Aorta (tissue), 5 donors: ENCODE measurements at places on chromosomes 3 and 15.

DNA sequence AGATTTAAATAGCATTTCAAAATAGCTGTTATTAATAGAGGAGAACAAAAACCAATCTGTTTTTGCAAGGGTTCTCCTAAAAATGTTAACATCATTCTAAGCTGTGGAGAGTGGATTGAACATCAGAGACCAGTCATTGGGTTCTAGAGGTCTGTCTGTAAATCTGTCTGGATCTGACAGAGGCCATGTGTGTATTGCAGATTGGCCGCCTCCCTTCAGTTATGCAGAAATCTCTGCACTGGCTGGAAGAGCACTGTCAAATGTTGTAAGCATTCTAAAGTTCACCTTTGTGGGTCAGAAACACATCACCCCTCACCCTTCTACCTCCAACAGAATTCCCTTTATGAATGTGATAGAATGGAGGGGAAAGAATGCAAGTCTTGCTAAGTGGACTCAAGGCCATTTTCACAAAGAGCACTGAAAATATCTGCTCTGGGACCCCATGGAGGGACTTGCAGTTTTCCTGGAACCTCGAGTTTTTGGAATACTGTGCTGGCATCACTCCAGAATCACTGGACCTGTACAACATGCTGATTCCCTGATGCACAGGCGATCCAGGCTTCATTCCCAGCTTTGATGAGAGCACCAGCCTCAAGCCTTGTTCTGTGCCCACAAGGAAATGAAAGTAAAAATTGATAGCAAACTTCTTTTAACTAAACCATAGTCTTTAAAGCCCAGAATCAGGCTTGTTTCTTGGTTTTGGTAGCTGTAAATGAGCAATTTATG lies 8.4 kb downstream of the FAM81A start:
- H3K36me3 ChIP-seq = no peaks in the 10 kb centered on the region
- no peak for DNase-seq
- no peak overlapping the region for H3K27ac ChIP-seq
- no peaks in the 10 kb centered on the region for H3K27me3 ChIP-seq
- H3K4me1 ChIP-seq = peaks cover 3% of the 10 kb centered on the region

DNA sequence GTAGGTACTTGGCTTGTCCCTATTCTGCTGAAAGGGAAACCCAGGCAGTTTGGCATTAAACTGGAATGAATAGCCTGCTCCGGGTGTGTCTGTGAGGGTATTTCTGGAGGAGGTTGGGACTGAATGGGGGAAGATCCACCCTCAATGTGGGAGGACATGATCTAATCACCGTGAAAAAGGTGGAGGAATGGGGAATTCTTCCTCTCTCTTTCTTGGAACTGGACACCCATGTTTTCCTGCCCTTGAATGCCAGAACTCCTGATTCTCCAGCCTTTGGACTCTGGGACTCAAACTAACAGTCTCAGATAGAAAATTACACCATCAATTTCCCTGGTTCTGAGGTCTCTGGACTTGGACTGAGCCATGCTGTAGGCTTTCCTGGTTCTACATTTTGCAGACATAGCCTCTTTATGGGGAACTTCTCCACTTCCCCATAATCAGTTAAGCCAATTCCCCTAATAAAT lies 391.7 kb downstream of the EDEM1 start:
- no peak for DNase-seq
- H3K27me3 ChIP-seq = no peaks in the 10 kb centered on the region
- no peak overlapping the region for H3K27ac ChIP-seq
- no peaks in the 10 kb centered on the region for H3K36me3 ChIP-seq
- no peaks in the 10 kb centered on the region for H3K4me1 ChIP-seq
- no peak overlapping the region for H3K4me3 ChIP-seq

DNA sequence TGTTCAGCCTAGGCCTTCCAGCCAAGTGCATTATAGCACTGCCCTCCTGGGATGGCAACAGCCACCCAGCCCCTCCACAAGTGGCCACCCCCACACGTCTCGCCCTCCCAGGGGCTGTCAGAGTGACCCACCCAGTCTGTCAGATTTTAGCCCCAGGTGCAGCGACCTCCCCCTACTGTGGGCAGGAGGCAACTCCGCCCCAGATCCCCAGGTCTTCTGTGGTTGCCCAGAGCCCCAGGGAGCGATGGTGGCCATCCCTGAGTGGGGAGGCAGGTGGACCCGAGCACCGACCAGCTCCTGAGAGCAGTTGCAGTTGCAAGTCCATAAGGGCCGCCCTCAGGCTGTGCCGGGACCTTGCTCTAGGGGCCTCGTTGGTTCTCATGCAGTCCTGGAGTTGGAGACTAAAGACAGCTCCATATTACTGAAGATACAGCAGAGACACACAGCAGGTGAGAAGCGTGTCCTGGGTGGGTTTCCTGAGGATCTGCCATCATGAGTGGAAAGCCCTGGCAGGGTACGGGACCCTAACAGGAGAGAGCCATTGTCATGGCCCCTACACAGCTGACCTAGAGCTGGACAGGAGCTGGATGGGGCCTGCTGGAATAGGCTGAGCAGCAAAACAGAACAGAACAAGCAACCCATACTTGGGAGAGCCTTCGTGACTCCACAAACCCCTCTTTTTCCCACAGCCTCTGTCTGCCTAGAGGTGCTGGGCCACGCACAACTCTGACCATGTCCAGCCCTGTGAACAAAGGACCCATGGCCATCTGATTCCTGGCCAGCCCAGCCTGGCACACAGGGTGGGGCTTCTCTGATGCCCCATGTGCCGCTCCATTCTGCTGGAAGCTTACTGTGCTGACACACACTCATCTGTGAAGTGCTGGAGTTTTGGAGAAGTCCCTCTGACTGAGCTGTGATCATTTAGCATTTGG lies 110.3 kb upstream of the ALDH1A3 start:
- H3K4me1 ChIP-seq = no peaks in the 10 kb centered on the region
- H3K27me3 ChIP-seq = no peaks in the 10 kb centered on the region
- no peak overlapping the region for H3K4me3 ChIP-seq

DNA sequence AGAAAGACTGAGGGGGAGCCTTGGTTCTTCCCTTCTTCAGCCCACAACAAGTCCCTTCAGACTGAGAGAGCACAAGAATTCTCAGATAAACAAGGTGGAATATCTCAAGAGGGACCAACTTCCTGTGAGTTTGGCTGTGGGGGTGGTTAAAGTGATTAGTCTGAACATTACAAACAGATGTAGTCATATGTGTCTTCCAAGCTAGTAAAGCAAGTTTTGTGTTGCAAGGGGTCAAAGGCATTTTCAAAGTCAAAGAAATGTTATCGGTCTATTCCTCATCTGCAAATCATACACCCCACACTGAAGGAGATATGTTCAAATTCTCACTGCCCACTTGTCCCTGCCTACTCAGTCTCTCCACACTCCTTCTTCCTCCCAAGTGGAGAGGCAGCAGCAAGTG lies 242.5 kb downstream of the FAM43A start:
- H3K36me3 ChIP-seq = no peaks in the 10 kb centered on the region
- peaks cover 2% of the 10 kb centered on the region for H3K4me1 ChIP-seq
- DNase-seq = no peak
- H3K27ac ChIP-seq = no peak overlapping the region
- H3K4me3 ChIP-seq = no peak overlapping the region

DNA sequence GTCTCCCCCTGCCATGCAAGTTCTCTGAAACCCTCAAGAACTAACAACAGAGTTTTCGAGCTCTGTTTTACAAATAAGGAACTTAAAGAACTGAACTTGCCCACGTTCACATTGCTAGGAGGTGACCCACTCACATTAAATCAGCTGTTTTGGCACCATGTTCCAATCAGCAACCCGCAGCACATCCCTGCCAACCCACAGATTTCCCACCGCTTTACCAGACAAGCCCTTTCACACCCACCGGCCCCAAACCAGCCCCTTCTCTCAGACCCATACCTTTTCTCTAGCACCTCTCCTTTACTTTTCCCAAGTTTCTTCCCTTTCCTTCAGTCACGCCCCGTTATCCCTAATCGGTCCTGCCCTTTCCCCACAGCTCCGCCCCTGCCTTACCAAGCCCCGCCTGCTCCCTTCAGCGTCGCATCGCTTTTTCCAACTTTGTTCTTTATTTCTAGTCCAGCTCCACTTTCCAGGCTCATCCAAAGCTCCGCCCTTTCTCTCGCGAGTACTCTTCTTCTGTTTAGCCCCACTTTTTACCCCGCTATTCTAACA lies 804 bp upstream of the BRPF1 start:
- no peaks in the 10 kb centered on the region for H3K4me1 ChIP-seq
- no peaks in the 10 kb centered on the region for H3K27me3 ChIP-seq
- H3K4me3 ChIP-seq = peak overlapping the region; percentile 10
- no peaks in the 10 kb centered on the region for H3K36me3 ChIP-seq

DNA sequence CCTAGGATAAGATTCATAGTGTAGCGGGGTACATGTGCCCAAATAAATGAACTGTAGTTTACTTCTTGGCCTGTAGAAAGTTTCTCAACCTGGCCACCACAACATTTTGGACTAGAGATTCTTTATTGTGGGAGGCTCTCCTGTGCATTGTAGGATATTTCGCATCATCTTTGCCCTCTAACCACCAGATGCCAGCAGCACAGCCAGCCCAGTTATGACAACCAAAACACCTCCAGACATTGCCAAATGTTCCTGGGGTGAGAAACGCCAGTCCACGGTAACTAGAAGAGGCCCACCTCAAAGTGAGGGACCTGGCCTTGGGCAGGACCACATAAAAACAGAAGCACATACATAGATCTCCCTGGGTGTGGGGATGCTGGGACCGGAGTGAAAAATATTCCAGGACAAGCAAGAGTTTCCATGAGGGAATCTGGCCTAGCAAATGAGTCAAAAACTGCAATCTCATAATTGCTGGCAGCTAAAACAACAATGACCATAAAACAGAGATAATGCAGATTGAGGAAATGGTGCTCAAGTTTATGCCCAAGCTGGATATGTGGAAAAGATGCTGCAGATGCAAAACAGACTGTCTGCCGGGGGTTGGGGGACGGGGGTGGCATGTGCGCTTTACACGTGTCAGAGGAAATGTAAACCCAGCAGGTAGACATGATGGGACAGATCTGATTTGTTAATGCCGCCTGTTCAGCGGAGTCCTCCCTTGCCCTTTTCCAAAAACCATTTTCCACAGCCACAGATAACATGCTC lies 39.7 kb downstream of the ARHGEF3 start:
- H3K36me3 ChIP-seq = no peaks in the 10 kb centered on the region
- no peak overlapping the region for H3K27ac ChIP-seq
- no peaks in the 10 kb centered on the region for H3K27me3 ChIP-seq
- DNase-seq = no peak
- no peak overlapping the region for H3K4me3 ChIP-seq

GRCh38 chr3:10779293-10779805 lies 36.7 kb upstream of the SLC6A11 start:
- no peak overlapping the region for H3K4me3 ChIP-seq
- H3K4me1 ChIP-seq = no peaks in the 10 kb centered on the region
- H3K27me3 ChIP-seq = no peaks in the 10 kb centered on the region
- H3K27ac ChIP-seq = no peak overlapping the region

GRCh38 chr3:125054062-125054448 lies 1.7 kb downstream of the HEG1 start:
- DNase-seq = no peak
- H3K27me3 ChIP-seq = no peaks in the 10 kb centered on the region
- peak overlapping the region; percentile 61 for H3K27ac ChIP-seq

DNA sequence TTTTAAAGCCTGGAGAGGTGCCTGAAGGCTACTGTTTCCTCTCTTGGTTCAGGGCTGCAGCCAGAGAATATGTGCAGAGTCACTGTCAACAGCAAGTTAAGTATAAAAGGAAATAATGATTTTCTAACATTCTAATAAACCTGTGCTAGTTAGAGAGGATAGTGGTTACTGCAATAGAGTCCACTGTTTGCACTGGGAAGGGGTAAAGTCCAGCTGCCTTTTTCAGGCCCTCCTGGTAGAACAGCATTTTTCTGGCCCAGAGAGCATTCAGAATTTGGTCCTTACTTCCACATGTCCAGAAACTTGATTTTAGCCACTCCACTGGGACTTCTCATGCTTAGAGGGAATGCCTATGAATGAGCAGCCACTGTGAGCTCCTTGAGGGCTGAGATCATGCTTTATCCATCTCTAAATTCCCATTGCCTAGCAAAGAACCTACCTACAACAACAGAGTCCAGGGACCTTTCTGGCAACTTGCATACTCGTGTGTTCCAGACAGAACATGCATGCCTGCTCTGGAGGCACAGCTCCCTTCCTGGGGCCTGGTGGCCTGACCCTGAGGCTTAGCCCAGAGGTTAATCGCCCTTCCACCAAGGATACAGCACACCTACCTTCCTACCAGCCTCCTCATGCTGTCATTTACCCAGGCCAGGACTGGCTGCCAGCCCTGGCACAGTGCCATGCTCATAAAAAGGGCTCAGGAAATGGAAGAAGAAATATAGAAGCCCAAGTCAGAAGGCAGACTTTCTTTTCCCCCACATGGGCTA lies 50.3 kb upstream of the ATP13A3 start:
- peak; percentile 78 for DNase-seq
- no peaks in the 10 kb centered on the region for H3K36me3 ChIP-seq
- H3K27ac ChIP-seq = peak overlapping the region; percentile 31
- no peaks in the 10 kb centered on the region for H3K27me3 ChIP-seq

DNA sequence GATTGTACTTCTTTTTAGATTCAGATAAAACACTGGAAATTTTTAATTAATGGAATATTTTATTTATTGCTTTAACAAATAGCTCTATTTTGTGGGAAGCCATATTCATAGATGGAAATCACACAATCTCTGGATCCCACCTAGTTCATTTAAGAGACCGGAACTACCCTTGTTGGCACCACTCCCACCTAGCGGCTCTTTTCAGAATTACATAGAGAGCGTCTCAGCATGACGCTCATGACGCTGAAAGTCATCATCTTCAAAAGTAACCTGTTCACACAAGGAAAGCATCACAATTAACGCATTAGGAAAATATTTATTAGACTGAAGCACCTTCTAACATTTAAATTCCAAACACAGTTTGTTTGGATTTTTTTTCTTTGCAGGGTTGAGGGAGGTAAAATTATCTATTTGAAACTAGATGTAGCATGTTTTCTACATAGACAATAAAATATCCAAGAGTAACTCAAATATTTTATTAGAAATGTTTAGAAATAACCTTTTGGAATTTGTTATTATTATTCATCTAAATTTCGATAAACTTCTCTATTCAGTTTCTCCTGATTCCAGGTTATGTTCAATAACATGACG lies 214.9 kb upstream of the ARRDC4 start:
- no peaks in the 10 kb centered on the region for H3K27me3 ChIP-seq
- no peak overlapping the region for H3K27ac ChIP-seq
- H3K4me1 ChIP-seq = no peaks in the 10 kb centered on the region
- no peaks in the 10 kb centered on the region for H3K36me3 ChIP-seq

- no peaks in the 10 kb centered on the region for H3K27me3 ChIP-seq
- H3K27ac ChIP-seq = no peak overlapping the region
- H3K36me3 ChIP-seq = peaks cover 5% of the 10 kb centered on the region
- H3K4me3 ChIP-seq = no peak overlapping the region
Measured at GRCh38 chr3:45535665-45536064, 58.9 kb upstream of the LIMD1 start.

- H3K27me3 ChIP-seq = no peaks in the 10 kb centered on the region
- H3K27ac ChIP-seq = no peak overlapping the region
- H3K4me3 ChIP-seq = no peak overlapping the region
- H3K36me3 ChIP-seq = no peaks in the 10 kb centered on the region
- no peaks in the 10 kb centered on the region for H3K4me1 ChIP-seq
- DNase-seq = no peak
Measured at GRCh38 chr3:195038161-195038560, 232.8 kb downstream of the XXYLT1 start.
